ENCODE measurements at places on chromosomes 2 and 18.
A peak's percentile ranks its signal among the peaks of the same experiment; 100 is the strongest.

GRCh38 chr2:175167076-175167791 is 769 bp downstream of the ATF2 start:
- DNase-seq, result no peak

DNA sequence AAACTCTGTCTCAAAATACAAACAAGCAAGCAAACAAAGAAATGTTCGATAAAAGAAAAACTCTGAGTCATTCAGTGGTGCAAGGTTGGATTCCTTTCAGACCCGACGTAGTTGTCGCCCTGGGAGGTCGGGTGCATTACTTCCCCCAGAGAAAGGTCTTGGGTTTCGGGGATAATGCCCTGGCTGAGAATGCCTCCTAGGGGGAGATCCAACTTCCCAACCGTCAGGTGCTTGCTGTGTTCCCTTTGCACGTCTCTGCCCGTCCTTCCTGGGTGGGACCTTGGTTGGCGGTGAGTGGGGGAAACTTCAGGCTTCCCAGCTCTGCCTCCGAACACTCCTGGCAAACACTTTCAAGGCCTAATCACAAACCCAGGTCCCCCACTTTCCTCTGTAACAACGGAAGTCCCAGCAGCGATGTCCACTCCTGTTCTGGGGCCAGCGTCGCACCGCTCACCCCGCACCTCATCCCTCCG is 609 bp downstream of the TPGS2 start:
- DNase-seq, result no peak

- no peak for DNase-seq
These were observed 116.8 kb downstream of the SPTBN1 start for GRCh38 chr2:54572636-54573536.

DNA sequence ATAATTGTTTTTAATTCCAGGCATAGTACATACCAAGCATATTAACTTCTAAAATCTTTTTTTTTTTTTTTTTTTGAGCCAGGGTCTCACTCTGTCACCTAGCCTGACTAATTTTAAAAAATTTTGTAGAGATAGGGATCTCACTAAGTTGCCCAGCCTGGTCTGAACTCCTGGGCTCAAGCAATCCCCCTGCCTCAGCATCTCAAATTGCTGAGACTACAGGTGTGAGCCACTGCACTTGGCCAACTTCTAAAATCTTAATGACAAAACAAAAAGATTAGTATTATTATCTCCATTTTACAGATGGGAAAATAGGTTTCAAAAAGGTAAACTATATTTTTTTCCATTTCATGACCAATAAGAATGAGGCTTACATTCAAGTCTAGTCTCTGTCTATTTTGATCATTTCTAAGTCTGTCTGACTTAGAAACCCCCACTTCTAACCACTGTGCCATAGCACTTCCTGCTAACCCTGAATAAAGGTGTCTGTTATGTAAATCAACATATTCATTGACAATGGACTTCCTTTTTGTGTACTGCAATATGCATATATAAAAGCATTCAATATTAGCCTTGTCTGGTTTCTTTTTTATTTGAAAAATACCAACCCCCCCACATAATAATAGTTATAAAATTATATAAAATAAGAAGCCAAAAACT is 28.7 kb upstream of the ZEB2 start:
- no peak for DNase-seq

- DNase-seq, result no peak
These were observed 356.9 kb downstream of the ZNF521 start for GRCh38 chr18:24995056-24995455.

- no peak for DNase-seq
These were observed 43.4 kb downstream of the PTPN4 start for GRCh38 chr2:119803101-119803500.

DNA sequence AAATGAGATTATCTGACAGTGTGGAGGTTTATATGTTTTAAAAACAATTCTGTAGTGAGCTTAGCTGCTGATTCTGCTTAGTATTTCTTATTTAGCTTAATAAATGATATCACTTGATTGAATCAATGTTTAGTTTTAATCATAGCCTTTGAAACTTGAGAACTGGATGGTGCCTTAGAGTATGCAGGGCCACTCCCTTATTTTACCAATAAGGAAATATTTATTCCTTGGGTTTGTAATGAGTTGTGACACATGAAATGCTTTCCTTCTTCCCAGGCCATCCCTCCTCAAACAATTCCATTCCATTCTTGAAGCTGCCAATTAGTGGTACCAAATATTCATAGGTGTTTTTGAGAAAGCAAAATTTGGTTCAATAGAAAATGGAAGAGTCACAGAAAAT is 183.8 kb upstream of the DCC start:
- no peak for DNase-seq

DNA sequence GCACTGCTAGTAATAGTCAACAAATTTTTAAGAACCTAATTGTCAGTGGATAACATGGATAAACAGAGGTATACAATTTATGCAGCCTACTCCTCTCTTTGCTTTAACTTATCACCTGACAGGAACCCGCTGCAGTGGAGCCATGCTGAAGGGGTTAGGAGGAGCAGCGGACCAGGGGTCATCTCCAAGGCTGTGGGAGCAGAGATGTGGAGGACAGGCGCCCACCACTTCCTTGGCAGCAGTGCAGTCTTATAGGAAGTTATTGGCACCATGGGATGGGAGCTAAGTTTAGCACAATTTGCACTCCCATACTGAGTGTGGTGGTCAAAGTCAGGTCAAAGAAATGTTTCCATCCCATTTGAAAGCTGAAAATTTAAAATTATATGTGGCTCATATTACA is 35.6 kb downstream of the HDLBP start:
- no peak for DNase-seq

DNA sequence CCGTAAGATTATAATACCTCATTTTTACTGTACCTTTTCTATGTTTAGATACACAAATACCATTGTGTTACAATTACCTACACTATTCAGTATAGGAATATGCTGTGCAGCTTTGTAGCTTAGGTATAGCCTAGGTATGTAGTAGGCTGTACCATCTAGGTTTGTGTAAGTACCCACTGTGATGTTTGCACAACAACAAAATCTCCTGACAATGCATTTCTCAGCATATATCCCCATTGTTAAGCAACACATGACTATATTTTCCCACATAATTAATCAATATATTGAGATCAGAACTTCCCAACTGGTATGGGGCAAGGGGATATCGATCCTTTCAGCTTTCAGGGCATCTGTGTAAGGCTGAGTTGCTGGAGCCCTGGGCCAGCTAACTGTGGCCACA is 106.3 kb upstream of the OTX1 start:
- DNase-seq, result no peak

GRCh38 chr2:5412001-5412400 is 280.2 kb upstream of the SOX11 start:
- DNase-seq, result no peak

DNA sequence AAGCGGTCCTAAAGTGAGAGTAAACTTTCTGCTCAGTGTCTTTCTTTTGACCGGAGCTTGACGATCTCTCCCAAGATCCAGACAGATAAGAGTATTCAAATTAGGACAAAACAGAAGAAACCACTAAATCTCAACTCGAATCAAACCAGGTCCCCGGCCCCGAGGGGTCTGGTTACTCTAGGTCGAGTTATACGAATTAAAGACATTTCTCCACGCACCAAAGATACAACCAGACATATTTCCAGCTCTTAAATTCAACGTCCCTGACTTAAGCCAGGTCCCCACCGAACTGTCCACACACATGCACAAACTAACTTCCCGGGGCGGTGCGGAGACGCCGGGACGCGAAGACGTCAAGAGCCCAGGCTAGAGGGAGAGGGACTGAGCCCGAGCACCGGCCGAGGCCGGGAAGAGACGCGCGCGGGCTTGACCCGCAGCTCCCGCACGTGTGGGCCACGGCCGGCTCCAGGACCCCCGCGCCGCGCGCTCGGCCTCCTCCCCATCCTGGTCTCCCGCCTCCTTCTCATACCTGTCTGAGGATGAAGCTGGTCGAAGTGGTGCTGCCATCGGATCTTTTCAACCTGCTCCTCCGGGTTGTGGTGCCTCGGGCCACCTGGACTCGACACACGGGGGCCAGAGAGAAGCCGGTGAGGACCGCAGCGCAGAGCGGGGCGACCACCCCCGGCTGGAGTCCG is 896 bp downstream of the CACNB4 start:
- DNase-seq, result no peak

DNA sequence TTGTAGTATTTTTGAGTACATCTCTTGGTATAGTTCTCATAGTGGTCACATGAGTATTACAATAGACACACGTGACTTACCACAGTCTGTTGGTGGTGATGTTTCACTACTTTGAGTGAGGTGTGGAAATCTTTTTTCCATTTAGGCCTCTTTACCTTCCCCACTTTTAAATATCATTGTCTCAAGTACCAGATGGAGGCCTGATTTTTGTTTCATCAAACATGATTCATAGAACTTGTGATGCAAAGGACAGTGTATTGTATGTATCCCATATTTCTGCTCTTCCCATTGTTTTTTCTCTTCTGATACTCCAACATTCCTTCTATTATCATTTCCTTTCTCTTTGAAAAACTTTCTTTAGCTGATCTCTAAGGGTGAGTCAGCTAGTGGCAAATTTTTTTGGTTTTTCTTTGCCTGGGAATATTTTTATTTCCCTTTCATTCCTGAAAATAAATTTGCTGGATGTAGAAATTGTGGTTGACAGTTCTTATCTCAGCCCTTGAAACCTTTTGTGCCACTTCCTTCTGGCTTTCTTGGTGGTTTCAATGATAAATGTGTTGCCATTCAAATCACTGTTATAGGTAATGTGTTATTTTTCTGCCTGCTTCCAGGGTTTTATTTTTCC is 32.8 kb downstream of the RFX8 start:
- no peak for DNase-seq

- peak; percentile 16 for DNase-seq
These were observed 53.6 kb downstream of the PKDCC start for GRCh38 chr2:42101206-42102023.

- no peak for DNase-seq
These were observed 9.4 kb downstream of the MTERF4 start for GRCh38 chr2:241092677-241093076.

DNA sequence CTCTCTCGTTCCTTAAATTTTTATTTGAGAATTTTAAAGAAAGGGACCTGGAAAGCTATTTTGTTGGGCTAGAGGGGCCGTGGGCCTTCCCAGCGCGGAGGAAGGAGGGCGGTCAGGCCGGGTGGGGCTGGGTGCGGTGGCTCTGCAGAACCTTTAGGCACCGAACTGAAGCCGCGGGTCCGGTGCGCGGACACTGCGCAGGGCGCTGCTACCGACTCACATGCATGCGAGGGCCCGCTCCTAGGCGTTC is 1.6 kb upstream of the TWIST2 start:
- no peak for DNase-seq

- DNase-seq, result no peak
These were observed 26.8 kb upstream of the MYO1B start for GRCh38 chr2:191218292-191218898.

DNA sequence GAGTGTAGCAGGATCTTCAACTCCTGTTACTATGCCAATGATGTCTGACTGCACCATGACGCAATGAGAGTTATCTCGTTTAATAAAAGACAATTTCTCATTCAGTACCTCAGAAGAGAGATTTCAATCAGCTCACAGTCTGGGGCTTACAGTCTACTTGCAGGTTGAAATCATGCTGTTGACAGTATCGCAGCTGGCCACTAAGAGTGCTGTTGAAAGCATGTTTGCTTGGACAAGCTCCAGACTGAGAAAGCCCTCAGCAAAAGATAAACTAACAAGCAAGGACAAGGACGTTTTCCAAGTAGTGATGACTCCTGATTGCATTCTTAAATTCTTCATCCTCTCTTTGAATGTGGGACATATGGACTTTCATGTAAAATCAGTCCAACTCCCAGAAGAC is 145.2 kb upstream of the SYT4 start:
- DNase-seq, result no peak

GRCh38 chr2:168748461-168748860 is 54.0 kb upstream of the NOSTRIN start:
- no peak for DNase-seq

GRCh38 chr2:163713534-163714311 is 22.1 kb downstream of the FIGN start:
- no peak for DNase-seq

DNA sequence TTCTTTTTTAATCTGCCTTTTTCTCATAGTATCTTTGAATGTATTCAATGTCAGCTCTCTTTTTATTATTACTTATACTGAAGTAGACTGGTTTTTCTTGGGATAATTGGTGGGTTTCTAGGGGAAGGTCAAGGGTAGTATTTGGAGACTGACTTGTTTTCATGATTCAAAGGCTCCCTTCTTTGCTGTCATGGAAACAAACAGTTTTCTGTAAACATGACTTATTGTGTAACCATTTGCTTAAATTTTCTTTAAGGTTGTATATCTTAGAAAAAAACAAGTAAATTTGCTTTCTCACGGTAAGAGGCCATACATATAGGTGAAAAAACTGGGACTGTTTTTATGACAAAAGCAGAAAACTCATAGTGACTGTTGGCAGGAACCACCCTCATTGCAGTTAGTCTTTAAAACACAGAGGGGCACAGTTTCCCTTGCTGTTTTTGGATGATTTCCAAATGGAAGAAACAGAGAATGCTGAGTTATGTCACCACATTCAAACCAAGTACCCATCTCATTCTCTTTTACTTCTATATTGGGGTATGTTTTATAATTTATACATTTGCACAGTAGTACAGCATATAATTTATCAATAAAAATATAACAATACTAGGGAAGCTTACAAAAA is 5.8 kb upstream of the RDH14 start:
- no peak for DNase-seq

DNA sequence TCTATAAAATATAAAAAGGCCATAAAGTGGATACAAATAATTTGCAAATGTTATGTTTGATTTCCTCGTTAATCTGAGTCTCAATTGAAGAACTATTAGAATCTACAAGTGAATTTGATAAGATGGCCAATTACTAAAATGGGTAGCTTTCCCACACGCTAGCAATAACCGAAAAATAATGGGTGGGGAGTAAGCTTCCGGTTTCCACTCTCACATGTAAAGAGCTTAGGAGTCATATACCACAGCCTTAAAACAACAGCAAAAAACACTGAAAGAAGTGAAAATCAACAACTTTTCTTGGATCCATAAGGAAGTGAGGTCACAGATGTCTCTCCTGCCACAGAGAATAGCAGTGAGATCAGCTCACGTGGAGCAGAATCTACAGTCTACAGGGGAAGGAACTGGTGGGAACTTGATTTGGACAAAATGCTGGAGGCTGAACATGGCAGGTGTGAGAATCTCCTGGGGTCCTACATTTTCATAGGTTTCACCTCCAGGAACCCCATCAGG is 18.6 kb downstream of the THAP4 start:
- no peak for DNase-seq

DNA sequence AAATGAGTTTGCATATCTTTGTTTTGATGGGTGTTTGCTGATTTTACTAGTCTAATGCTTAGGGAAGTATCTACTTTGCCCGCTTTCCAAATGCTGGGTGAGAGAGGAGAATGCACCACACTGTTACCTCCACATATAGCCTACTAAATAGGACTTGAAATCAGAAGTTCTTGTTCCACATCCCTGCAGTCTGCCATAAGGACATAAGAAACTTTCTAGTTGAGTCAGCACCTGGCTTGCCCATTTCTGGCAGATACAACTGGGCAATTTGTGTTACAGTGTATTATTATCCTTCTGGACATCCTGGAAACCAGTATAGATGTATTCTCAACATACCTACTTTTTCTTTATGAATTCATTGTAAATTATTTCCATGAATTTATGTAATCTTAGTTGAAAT is 29.5 kb downstream of the ANXA4 start:
- no peak for DNase-seq

Measured in activated naive CD4-positive, alpha-beta T cell (primary cell).